ENCODE measurements at places on chromosomes 7 and 10.

DNA sequence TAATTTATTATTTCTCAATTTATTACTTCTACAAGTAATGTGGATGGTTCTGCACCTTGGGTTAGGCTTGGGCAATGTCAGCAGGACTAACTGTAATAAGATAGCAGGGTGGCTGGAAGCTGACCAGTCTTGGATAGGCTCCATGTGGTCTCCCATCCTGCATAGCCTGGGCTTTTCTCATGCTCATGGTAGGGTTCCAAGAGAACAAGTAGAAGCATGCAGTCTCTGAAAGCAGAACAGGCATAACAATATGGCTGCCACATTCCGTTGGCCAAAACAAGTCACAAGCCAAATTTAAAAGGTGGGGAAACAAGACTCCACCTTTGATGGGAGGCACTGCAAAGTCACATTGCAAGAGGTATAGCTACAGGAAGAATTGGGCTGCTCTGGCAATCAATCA lies 98.6 kb upstream of the MDFIC start:
- DNase-seq = peak; percentile 51

GRCh38 chr7:80427218-80427617 lies 84.6 kb downstream of the GNAT3 start:
- DNase-seq = no peak

DNA sequence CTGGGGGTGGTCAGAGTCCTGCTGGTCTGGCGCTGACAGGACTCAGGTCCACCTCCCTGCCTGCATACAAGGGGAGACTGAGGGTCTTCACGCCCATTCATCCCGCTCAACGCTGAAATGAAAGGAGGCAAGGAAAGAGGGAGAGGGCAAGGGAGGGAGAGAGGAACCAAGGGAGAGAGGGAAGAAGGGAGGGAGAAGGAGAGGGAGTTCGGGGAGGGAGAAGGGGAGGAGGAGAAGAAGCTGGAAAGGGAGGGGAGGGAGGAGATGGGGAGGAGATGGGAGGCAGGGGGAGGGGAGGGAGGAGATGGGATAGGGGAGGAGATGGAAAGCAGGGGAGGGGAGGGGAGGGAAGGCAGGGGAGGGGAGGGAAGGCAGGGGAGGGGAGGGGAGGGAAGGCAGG lies 69.4 kb upstream of the INPP5A start:
- DNase-seq = no peak

- no peak for DNase-seq
Observed at GRCh38 chr10:83723080-83723479, 416.2 kb upstream of the GHITM start.

GRCh38 chr7:25851332-25852210 lies 300.4 kb upstream of the NFE2L3 start:
- DNase-seq = peak; percentile 69

DNA sequence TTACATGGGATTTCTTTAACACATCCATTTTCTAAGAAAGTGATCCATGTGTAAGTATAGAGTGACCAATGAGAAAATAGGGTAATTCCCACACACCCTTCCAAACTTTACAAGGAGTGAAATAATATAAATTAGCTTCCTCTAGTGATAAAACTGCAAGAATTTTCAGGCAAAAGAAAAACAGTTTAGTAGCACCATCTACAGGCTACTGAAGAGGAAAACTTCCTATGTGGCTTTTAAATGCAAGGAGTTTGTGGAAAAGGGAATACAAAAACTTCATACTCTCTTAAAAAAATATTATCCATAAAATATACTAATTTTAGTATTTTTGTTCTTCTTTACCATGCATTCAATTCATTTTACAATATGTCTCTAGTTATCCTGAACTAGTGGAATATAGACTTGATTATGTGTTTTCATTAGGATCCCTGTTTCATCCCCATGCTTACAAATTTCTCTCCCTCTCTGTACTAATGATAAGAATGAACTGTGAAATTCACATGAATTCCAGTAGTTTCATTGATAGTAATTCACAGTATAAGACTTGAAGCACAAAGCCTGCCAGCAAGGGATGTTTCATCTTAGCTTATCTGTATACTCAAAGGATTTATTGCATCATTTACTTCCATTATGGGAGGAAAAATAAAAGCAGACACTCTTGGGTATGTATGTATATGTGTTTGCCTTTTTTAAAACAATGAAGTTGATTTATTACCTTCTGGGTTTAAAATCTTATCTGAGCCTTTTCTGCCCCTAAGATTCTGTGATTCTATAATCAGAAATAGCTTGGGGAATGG lies 442.9 kb downstream of the AUTS2 start:
- DNase-seq = no peak

DNA sequence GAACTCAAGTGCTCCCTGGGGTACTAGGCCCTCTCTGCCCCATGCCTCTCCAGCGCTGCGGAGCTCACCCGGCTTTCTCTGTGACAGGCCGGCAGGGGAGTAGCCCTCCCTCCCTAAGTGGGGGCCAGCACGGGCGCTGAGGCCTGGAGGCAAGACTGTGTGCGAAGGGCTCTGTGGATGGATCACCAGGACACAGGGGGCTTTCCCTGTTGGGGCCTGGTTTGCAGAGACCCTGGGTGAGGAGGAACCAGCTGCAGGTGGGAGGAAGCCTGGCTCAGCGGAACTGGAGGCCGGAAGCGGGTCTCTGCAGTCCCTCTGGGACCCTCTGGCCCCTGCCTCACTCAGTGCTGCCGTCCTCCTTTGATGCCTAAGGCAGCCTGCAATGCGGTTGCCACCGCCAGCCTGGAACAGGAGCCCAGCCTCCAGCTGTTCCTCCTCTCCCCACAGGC lies 106.0 kb downstream of the CYTH3 start:
- no peak for DNase-seq

GRCh38 chr7:117008886-117009531 lies 55.7 kb downstream of the ST7 start:
- no peak for DNase-seq

GRCh38 chr10:124963866-124964720 lies 22.2 kb downstream of the ZRANB1 start:
- no peak for DNase-seq

GRCh38 chr10:74190494-74190893 lies 39.5 kb downstream of the ADK start:
- DNase-seq = no peak

DNA sequence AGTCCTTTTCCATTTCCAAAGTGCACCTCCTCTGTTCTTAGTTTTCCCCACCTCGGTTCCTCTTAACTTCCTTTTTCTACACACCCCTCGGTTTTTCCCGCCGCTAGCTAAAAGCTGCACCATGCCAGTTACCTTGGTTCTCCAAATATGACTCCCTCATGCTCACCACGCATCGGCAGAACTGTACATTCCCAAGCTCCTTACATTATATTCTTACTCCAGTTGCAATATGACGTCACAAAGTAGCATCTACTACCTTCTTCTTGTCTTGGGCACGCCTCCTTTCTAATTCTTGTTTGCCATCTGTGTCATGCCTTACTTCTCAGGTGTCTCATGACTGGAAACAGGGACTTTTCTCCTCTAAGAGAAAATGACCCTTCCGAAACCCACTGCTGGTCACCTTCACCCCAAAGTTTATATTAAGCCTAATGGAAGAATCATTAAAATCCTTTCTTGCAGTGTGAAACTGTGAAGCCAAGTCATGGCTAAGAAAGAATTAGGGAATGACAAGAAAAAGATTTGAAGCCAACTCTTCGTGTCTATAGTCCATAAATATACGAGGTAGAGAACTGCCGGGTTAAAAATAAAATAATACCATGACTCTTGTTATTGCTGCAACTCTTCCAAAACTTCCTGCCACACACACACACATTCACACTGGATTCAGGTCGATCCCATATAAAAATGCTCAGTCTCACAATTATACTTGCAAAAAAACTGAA lies 1.7 kb downstream of the ESYT2 start:
- no peak for DNase-seq

DNA sequence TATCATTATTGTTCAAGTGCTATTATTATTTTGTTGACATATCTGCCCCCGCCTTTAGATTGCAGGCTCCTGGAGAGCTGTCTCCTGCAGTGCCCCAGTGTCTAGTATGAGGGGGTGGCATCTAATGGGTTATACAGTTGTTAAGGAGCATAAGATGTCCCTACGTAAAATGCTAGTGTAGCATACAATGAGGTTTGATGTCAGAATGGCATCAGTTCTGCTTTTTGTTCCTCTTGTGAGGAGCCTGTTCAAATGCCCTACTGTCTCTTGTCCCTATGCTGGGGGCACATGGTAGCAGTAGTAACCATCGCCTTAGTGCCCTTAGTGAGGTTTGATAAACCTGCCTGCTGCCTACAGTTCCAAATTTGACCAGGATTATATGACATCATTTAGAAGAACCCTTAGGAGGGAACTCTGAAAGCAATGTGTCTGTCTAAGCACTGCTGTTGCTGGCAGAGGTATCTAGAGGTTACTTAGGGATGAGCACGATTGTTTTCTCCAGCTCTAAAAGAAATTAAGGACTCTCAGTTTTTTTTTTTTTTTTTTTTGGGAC lies 9.7 kb downstream of the CREM start:
- DNase-seq = no peak

- no peak for DNase-seq
Observed at GRCh38 chr7:40310258-40310657, 175.5 kb downstream of the SUGCT start.

- DNase-seq = no peak
Observed at GRCh38 chr7:134016942-134017303, 110.2 kb upstream of the LRGUK start.

DNA sequence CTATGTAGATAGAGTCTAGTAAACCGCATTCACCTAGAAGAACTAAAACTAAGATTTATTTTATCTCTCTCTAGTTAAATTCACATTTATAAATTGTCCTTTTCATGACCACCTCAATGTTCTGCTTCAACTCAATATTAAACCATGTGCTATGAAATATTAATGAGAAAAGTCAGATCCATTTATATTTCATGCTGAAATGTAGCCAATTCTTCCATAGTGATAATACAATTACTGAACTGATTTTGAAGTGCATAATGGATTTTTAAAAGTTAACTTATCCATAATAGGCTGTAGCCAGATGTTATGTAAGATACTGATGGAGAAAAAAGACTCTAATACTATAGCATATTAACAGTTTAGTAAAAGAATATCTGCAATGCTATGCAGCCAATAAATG lies 479.7 kb upstream of the PCDH15 start:
- no peak for DNase-seq

DNA sequence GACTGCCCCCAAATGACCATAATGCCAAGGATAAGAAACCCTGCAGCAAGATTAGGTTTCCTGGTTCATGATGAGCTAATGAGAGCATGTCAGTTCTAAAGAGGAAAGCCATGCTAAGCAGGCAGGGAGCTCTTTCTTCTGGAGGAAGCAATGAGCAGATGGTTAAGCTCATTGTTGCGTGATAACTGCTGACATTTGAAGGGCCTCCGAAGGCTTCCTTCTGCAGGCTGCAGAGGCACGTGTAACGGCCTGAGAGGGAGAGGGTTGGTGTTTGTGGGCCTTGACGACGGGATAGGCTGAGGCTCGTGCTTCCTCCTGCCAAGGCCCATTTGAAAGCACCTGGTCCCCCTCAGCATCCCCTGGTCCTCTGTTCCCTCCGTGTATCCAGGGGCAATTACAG lies 63.5 kb upstream of the BTBD16 start:
- DNase-seq = no peak

DNA sequence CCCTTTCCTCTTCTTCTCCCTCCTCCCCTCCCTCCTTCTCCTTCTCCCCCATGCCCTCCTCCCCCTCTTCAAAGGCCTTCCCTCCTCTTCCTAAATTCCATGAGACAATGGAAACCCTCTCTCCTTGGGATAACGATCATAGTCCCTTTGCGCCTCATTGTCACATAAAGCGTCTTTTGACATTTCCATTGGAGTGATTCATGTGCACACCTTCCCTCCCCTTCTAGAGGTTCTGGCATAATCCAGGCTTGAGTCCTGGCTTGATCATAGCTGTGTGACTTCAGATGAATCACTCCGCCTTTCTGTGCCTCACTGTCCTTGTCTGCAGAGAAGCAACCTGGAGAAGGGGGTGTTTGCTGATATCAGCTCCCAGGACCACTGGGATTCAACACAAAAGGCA lies 204.2 kb downstream of the TNS3 start:
- DNase-seq = no peak

- DNase-seq = no peak
Observed at GRCh38 chr10:32790483-32790882, 167.5 kb downstream of the ITGB1 start.

DNA sequence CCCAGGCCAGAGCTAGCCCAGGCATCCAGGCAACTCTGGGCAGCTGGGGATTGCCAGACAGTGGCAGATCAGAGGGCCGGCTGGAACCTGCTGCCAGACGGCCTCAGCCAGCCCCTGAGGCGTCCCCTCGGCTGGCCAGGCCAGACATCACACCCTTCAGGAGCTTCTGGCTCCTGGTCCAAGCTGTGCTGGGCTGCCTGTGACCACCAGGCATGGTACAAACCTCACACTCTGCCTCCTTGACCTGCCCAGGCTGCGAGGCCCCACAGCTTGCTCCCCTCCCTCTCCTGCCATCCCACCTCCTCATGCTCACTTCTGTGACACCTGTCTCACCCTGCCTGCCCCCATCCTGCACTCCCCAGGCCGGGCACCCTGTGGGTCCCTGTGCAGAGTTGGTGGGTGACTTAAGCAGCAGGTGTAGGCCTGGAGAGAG lies 5.7 kb downstream of the DEPP1 start:
- no peak for DNase-seq

DNA sequence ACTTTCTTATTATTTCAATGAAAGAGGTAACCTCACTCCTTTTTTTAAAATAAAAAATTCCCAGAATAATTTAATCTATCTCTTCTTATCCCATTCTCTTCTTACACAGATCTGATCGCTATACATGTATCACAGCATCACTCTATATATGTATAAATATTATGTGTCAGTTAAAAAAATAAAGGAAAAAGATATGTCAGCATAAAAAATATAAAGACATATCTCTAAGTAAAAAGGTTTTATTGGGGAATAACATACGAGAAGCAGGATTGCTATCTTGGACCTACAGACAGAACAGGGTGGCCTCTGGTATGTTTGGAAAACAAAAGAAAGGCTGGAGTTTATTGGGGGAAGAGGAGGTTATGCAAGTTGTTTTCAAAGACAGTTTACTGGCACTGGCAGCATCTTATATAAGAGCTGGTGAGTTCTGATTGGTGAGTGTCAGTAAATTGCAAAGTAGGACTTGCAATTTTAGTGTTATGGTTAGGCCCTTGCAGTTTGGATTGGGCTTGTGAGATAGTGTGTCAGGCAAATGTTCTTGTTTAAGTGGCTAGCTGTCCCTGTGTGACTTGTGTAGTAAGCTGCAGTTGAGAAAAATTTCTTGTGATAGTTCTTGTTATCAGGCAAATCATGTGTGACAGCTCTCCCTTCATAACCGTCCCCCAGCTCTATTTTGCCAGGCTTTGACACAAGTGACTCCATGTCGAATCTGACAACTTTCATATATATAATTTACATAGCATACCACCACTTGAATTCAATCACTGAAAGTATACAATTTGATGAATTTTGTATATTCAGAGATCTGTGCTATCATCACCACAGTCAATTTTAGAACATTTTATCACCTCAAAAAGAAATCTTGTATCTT lies 118.2 kb downstream of the HBP1 start:
- no peak for DNase-seq

- DNase-seq = no peak
Observed at GRCh38 chr10:7700577-7701125, 2.5 kb upstream of the ITIH2 start.

- DNase-seq = no peak
Observed at GRCh38 chr10:58014436-58014835, 253.3 kb downstream of the IPMK start.

GRCh38 chr10:133292919-133293809 lies 15.5 kb downstream of the TUBGCP2 start:
- DNase-seq = peak; percentile 95

GRCh38 chr10:92238586-92239098 lies 52.2 kb downstream of the CPEB3 start:
- peak; percentile 95 for DNase-seq

GRCh38 chr10:61001731-61002122 lies 57.7 kb upstream of the RHOBTB1 start:
- DNase-seq = no peak

- DNase-seq = peak; percentile 63
Observed at GRCh38 chr10:8817299-8817698, 762.8 kb downstream of the GATA3 start.

Data from RWPE1 (cell line).